ENCODE measurements at places on chromosomes 5 and 9.

- no peak for DNase-seq
These were observed 254.0 kb upstream of the GAS1 start for GRCh38 chr9:87201351-87201751.

DNA sequence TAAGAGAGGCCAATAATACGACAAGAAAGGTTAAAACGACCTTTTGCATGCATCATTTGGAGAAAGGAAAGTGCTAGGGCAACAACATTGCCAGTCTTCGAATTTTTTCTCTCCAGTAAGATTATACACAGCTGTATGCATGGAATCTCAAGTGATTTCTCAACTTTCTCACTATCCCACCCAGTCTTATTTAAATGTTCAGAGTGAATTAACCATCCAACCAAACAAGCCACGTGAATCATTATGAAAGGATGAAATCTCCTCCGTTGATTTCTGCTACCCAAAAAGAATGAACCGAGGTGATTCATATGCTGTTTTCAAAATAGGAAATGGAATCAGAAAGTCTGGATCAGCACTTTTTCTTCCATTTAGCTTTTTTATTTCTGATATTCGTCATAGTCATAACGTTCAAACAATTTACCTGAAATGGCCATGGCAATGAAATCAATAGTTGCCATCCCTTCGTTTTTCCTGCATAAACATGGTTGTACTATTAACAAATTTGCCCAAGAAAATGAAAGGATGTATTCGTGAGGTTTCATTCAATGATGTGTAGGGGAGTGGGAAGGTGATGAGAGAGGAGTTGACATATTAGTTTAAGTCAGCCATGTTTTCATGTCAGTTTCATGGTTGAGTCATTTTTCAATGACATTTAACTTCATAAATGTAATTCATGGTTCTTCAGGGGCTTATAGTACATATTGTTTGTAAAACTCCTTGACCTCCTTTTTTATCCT is 170.9 kb upstream of the WWC1 start:
- DNase-seq, result no peak

GRCh38 chr5:77167695-77168121 is 42.8 kb upstream of the PDE8B start:
- peak; percentile 55 for DNase-seq

GRCh38 chr5:171736976-171737891 is 48.4 kb upstream of the SMIM23 start:
- DNase-seq, result no peak

DNA sequence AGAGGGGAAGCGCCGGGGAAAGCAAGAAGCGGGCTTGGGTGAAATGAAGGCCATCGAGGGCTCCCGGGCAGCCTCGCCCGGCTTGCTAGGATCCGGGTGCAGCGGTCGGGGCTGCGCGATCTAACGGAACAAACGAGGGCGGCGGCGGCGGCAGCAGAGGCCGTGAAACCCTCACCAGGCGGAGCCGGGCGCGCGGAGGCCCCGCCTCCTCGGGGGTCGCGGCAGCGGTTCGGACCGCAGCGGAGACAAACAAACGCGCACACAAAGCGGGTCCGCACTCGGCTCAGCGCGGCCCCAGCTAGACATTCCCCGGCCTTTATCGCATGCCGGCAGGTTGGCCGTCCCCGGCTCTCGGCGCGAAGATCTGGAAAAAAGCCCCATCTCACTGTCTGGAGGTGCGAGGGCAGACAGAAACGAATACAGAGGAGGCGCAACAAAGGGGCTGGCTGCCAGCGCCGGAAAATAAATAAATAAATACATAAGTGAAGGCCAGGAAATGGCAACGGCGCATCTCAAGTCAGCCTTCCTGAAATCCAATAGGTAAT is 10.5 kb upstream of the TRIM36 start:
- DNase-seq, result no peak

- no peak for DNase-seq
These were observed 79.8 kb upstream of the PAPPA start for GRCh38 chr9:116073826-116074225.

- DNase-seq, result no peak
These were observed 1.3 kb downstream of the EEIG1 start for GRCh38 chr9:127979333-127980059.

- DNase-seq, result no peak
These were observed 296.4 kb downstream of the TLR4 start for GRCh38 chr9:118000581-118000980.

- DNase-seq, result no peak
These were observed 53.8 kb downstream of the GLRA1 start for GRCh38 chr5:151870820-151871219.

DNA sequence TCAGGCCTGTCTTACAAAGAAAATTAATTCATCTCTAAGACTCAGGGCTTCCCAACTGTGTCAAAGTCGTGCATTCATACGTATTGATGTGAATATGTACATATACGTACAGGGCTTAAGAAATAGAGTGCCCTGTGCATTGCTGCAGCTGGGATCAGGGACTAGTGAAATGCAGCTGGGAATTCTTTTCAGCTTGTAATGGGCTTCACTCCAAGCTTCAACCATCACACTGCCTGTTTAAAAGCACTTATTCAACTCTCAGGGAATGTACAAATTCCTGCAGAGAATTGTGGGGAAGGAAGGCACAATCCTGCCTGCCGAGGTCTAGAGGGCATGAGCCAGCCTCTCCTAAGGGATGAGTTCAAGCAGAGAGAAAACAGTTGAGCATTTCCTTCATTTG is 59.6 kb upstream of the MAN2A1 start:
- DNase-seq, result no peak

GRCh38 chr9:96130970-96131369 is 171.0 kb downstream of the HSD17B3 start:
- no peak for DNase-seq

DNA sequence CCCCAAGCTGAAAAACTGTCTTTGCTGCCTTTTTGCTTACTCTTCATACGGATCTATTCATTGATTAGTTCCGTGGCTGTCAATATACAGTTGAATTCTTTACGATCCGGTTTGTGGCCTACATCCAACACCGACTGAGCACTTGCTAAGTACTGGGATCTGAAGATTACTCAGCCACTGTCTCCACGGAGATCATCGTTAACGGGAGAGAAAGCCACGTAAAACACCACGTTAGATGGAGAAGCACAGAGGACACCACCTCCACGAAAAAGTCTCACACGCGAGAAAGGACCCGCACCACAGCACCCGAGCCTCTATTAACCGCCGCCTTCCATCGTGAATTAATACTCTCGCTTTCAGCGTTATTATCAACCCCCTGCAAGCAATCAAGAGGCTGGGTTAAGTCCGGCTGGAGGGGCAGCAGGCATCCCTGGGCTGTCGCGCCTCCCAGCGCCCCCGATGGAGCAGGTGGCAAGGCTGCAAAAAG is 650 bp downstream of the ELP1 start:
- peak; percentile 5 for DNase-seq

All from T47D (cell line).